ENCODE measurements at places on chromosomes 4 and X.

DNA sequence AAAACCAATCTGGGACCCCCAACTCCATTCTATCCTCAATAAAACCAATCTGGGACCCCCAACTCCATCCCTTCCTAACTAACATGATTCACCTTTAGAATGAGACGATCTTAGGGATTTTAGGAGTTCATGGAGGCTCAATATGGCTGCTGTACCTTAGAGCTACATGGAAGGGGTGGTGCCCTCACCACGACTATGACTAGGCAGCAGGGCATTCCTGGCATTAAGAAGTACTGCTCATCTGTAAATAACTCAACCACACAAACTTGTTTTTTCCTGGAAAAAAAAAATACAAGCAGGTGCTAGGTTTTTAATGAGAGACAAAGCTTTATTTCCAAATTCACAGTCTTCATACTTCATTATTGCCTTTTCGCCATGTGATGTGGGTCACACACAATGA lies 346.5 kb upstream of the FAT1 start:
- no peak for DNase-seq

GRCh38 chrX:1581132-1581531 lies 10.3 kb upstream of the AKAP17A start:
- DNase-seq: no peak

DNA sequence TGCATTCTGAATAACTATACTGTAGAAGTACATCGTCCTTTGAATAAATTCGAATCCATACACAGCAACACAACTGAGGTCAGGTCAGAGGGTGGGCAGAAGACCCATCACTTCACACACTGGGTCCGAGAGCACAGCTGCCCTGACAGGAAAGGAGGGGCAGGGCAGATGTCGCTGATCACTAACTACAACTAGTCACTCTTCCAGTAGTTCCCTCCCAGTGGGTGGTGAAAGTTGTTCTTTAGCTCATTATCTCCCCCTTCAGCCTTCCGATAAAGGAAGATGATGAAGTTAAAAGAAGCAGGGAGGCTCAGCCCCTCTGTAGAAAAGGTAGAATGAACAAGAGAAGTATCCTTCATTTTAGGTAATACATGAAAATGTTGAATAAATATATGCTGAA lies 278.9 kb downstream of the INPP4B start:
- DNase-seq: no peak

DNA sequence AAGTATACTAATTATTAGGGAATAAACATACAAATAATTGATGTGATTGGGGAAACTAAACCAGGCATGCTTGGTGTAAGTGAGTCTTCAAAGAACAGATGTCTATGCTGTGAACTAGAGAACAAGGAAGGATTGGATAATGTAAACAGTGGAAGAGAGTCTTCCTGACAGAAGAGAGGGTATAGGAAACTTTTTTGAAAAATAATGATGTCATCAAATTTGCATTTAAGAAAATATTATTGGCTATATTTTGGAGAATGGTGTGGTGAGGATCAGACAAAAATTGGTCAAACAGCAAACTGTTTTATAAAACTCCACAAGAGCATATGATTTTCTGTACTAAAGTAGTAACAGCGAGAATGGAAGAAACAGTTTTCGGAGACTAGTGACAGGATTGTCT lies 537.7 kb downstream of the TRAM1L1 start:
- DNase-seq: no peak

- no peak for DNase-seq
These were observed 145.6 kb downstream of the POLA1 start for GRCh38 chrX:24839331-24839730.

DNA sequence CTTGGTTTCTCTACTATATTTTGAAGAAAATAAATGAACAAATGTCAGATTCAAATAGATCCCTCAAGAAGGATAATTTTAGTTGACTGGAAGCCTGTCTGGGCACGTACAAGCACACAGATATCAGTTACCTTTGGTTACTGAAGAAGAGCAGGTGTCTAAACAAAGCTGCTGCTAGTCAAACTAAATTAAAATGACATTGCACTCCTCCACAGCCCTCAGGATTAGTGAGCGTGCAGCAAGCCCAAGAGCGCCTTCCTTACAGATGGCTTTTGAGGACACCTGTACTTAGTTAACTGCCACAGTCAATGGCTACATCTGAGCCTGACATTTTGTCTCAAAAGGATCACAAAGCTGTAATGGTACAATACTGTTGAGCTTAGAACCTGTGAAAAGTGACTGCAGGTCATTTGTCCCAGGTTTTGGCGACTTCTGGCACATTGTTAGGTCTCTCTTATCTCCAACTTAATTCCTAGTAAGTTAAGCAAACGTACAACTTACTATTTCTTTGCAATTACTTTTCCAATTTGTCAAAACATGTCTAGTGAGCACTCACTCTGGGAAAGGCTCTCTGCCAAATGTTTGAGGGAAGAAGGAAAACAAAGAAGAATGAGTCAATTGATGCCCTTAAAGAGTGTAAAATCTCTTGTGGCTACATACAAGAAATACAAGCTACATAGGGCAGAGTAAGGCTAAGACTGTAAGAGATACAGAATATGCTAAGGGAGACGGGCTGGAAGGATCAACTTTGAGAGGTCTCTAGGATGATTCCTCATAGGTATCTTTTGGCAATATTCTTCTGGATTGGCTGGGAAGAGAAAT lies 25.6 kb upstream of the DAPP1 start:
- DNase-seq: no peak

- DNase-seq: no peak
These were observed 186.6 kb downstream of the CPEB2 start for GRCh38 chr4:15188605-15189539.

GRCh38 chr4:95546221-95546620 lies 2.6 kb downstream of the UNC5C start:
- no peak for DNase-seq

- DNase-seq: no peak
These were observed 2.4 kb downstream of the DGKQ start for GRCh38 chr4:970854-971520.
